ENCODE measurements at places on chromosomes 3 and 15.

DNA sequence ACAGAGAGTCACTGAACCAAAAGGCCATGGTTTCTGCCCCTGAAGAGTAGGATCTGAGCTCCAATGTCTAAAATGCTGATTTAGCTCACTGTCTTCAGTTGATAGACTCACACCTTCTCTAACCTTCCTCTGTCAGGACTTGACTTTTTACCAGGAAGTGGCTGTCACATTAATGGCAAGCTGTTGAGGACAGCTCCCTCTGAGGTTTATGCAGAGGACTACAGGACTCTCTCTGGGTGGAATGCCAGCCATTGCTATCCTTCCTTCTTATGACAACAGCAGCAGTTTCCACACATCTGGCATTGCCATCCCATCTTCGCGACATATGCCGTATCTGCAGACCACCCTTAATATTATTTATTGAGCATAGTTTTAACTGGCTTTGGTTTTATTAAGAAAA, 103.8 kb upstream of the PRICKLE2 start:
- no peak for DNase-seq

- no peak for DNase-seq
Observed at GRCh38 chr15:41258750-41259471, 27.8 kb downstream of the CHP1 start.

GRCh38 chr3:134666466-134666865, 15.6 kb upstream of the KY start:
- DNase-seq, result no peak

GRCh38 chr3:51739110-51739509, 32.2 kb downstream of the GRM2 start:
- no peak for DNase-seq

GRCh38 chr3:127908951-127909350, 6.1 kb upstream of the KBTBD12 start:
- DNase-seq, result no peak

DNA sequence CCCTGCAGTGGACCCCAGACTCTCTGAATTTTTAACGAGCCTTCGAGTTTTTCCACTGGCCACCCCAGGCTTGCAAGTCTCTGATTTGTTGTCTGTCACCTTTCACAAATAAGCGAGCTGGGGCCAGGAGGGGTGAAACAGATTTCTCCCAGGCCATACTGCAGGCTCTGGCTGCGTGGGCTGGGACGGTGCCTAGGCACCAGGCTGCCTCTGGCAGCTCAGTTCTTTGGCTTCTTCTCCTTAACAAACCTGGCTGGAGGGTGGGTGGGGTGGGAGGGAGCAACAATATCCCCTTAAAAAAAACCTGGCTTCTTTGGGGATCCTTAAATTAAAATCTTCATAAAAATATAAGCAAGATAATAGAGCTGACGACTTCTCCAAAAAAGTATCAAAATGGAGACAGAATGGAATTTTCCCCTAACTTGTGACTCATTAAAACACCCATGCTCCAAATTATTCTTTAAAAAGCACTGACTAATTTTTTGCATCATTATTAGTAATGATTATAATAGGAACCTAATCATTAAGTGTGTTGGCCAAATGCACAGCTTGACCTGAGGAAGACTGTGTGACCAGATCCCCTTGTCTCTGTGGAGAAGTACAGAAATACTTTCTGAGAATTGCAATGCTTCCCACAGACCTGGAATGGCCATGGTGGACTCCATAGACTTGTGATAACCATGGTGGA, 84.1 kb downstream of the SNRK start:
- no peak for DNase-seq

GRCh38 chr15:73630921-73631362, 2.2 kb downstream of the NPTN start:
- no peak for DNase-seq

DNA sequence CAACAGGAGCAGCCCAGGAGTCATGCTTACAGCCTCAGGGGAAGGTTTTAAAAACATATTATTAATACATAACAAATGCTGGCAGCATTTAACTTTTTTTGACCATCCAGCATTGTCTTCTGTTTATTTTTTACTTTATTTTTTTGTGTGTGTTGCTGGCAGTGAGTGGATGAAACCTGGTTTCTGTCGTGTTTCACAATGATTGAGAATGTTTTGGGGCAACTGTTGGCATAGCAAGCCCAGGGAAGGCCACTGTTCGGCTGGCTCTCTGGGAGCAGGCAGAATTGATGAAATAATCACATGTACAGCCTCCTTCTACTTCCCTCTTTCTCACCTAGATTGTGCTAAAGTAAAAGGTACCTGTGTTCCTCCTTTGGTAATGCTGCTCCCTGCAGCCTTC, 190.2 kb downstream of the NR1D2 start:
- no peak for DNase-seq

- DNase-seq, result no peak
Observed at GRCh38 chr3:136787349-136787748, 31.6 kb upstream of the SLC35G2 start.

- DNase-seq, result no peak
Observed at GRCh38 chr3:141391991-141392316, 23.6 kb downstream of the ZBTB38 start.

- DNase-seq, result no peak
Observed at GRCh38 chr15:62742409-62743171, 300.0 kb upstream of the TPM1 start.

GRCh38 chr15:56469483-56469882, 4.5 kb upstream of the MNS1 start:
- DNase-seq, result no peak

GRCh38 chr3:141851411-141851810, 25.0 kb upstream of the ATP1B3 start:
- DNase-seq, result no peak

DNA sequence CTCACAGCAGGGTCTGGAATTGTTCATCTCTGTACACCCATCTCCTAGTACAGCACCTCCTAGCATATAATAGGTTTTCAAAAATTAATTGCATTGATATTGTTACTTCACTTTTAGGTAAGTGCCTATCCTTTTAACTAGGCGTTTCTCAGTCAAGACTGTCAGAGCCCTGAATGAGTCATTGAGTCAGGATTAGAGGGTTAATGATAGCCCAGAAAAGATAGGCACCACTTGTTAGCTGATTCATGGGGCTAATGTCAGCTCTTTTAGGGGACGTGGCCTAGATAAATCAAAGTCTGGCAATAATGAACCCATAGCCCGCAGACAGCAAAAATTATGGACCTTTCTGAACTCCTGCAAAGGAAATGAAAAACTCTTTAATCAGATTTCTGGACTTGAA, 42.9 kb downstream of the TIMP4 start:
- DNase-seq, result no peak
